NCI-H187 (cell line): ENCODE measurements at places on chromosomes 4 and X.

DNA sequence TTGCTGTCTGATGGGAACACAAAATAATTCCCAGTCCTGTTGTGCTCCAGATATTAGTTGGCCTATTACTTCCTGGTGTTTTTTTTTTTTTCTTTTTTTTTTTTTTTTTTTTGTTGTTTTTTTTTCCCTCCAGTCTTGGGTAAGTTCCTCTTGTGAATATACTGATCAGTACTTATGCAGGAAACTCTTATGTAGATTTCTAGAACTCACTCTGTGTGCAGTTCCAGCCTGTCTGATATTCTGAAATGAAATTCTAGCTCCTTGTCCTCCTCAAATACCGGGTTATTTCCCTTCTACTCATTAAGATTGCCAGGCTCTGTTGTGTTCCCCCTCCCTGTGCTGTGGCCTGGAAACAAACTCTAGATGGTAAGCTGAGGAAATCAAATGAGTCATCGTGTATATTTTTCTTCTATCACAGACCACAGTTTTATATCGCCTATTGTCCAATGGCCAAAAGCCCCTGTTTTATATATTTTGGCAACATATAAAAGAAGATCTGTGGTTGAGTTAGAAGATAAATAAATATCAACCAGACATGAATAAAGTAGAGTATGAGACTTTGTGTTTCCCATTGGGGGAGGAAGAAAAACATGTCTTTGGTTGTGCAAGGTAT, 124.3 kb upstream of the UGT8 start:
- DNase-seq, result no peak

DNA sequence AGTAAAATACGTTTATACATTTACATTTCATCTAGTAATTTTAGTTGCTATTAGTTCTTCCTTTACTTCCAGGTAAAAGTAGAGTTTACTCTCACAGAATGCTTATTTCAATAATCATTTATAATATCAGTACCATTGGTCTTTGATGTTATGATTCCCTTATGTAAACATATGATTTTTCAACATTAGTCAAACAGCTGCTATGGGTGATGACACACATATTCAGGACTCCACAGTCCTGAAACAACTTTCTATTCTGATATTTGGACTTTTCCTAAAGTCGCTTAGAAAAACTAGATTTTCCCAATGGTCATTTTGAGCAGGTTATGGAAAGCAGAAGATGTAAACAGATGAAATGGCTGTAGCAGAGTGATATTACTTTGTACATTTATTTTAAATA, 369.8 kb downstream of the UNC5C start:
- DNase-seq, result no peak

DNA sequence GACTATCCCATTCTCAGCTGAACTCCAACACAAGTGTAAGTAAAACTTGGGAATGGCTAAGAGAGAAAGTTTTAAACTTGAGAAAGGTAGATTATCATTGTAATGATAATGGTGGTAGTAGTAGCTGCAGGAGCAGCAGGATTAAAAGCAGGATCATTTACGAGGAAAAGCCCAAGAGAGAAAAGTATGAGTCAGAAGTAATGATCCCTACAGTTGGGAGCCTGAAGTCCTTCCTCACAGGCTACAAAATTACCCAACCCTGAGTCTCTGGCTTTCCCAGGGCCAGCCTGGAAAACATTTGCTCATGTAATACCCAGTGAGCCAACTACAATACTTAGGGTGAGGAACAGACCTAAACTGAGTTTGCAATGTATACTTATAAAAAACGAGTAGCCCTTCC, 4.4 kb upstream of the PRDM8 start:
- no peak for DNase-seq

- DNase-seq, result no peak
These were observed 202.5 kb upstream of the RPL34 start for GRCh38 chr4:108417923-108418322.

- no peak for DNase-seq
These were observed 85.4 kb downstream of the GPRIN3 start for GRCh38 chr4:89222170-89222569.
